ENCODE measurements at places on chromosomes 7 and 10. TPM values are rescaled to one million over a fixed set of nuclear protein-coding genes. Genes with fewer than 3 reads are reported as not detected.

The RBP3 gene
- total RNA-seq: not detected

DNA sequence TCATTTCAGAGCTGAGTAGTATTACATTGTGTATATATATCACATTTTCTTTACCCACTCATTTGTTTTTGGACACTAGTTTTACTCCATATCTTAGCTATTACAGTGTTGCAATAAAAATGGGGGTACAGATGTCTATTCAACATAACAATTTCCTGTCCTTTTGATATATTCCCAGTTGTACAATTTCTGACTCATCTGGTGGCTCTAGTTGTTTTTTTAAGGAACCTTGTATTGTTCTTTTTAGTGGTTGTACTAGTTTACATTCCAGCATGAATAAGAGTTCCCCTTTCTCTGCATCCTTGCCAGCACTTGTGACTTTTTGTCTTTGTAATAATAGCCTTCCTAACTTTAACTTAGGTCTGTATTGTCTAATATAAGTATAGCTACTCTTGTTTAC is 739.9 kb downstream of the XPNPEP1 start:
- no peak for DNase-seq
- H3K4me3 ChIP-seq: no peak overlapping the region
- H3K27me3 ChIP-seq: no peaks in the 10 kb centered on the region

GRCh38 chr7:24654305-24654704 is 81.1 kb downstream of the PALS2 start:
- no peak for DNase-seq
- no peak overlapping the region for H3K27ac ChIP-seq
- H3K4me3 ChIP-seq: no peak overlapping the region

DNA sequence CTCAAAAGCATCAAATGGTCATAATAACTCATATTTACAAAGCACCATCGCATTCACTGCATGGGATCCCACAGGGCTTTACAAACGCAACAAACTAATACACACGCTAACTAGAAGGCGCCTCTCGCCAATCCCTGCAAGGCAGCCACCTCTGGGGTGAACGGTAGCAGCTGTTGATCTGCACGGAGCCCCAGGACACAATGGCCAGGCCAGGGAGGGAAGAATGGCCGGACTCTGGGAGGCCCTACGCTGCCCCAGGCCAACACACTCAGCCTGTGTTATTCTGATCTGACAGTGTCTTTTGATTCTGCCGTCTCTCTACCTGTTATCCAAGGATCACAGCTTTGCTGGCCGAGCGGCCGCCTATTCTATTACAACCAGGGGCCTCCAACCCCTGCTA is 41.8 kb downstream of the HABP2 start:
- no peaks in the 10 kb centered on the region for H3K27me3 ChIP-seq
- no peaks in the 10 kb centered on the region for H3K36me3 ChIP-seq
- H3K4me1 ChIP-seq: peaks cover 21% of the 10 kb centered on the region
- H3K27ac ChIP-seq: no peak overlapping the region
- H3K4me3 ChIP-seq: no peak overlapping the region

The LEP gene
- not detected for total RNA-seq

GRCh38 chr10:63209705-63210104 is 76.6 kb downstream of the NRBF2 start:
- no peak overlapping the region for H3K27ac ChIP-seq
- no peak overlapping the region for H3K4me3 ChIP-seq
- H3K36me3 ChIP-seq: peaks cover 22% of the 10 kb centered on the region
- no peak for DNase-seq

GRCh38 chr7:7212612-7213011 is 30.3 kb downstream of the C1GALT1 start:
- no peak overlapping the region for H3K4me3 ChIP-seq
- no peak for DNase-seq
- peaks cover 20% of the 10 kb centered on the region for H3K36me3 ChIP-seq
- no peak overlapping the region for H3K27ac ChIP-seq
- H3K4me1 ChIP-seq: peaks cover 2% of the 10 kb centered on the region

- DNase-seq: no peak
- H3K27ac ChIP-seq: no peak overlapping the region
- H3K4me1 ChIP-seq: no peaks in the 10 kb centered on the region
- no peaks in the 10 kb centered on the region for H3K36me3 ChIP-seq
Measured at GRCh38 chr10:120931423-120931822, 80.3 kb downstream of the WDR11 start.

DNA sequence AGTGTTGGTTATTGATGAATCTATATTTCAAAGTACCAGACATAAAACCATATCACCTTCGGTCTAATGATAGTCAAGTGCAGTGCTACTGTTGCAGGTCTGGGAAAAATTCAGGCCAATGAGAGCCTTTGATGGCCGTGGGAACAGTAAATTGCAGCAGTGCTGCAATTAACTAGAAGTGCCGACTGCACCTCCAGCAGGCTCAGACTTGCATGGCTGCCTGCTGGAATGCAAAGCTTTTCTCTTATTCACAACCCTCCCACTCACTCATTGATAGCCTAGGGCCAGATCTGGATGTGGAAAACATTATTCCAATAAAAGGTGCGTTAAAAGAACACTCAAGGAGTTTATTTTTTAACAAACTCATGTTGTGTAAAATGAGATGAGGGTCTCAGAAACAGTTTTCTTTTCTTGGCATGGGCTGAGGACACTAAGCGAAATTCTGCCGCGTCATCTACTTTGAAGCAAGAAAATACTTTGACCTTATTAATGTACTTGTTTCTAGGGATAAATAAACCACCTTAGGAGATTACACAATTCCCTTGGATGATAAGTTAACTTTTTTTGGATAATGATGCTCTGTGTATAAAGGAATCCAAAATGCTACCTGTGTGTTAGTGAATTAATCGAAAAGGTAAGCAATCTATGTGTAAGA is 17.1 kb downstream of the PLXDC2 start:
- no peaks in the 10 kb centered on the region for H3K27me3 ChIP-seq
- H3K4me3 ChIP-seq: no peak overlapping the region
- peaks cover 15% of the 10 kb centered on the region for H3K4me1 ChIP-seq
- H3K36me3 ChIP-seq: peaks cover 4% of the 10 kb centered on the region
- DNase-seq: no peak
- H3K27ac ChIP-seq: no peak overlapping the region

The OPN1SW gene
- not detected for total RNA-seq

The FAS gene
- total RNA-seq: 2.3 TPM

DNA sequence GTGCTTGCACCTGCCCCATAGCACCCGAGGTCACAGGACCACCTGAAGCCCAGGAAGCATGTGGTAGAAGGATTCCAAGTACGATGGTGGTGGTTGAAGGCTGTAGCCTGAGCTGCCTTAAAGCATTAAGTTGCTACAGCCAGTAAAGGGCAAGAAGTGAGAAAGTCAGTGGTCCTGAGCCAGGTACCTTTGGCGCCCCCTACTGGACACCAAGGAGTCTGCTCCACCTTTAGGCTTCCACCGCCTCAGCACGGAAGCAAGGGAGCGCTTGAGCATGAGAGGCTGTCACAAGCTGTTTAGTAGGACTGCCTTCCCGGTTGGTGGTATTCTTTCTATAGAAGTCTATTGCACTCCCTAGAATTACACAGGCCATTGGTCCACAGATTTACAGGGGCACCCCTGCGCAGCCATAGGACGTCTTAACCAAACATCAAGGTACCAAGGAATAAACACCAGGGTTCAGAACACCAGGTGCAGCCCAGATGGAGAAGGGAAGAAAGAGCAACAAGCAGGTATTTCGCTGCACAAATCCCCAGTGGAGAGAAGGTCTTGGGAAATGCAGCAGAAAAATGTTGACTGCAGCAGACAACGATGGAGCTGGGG is 2.2 kb downstream of the CRTAC1 start:
- peaks cover 10% of the 10 kb centered on the region for H3K4me1 ChIP-seq
- H3K27me3 ChIP-seq: peaks cover 89% of the 10 kb centered on the region
- H3K27ac ChIP-seq: no peak overlapping the region

GRCh38 chr10:85413570-85413969 is 953.0 kb downstream of the GRID1 start:
- no peaks in the 10 kb centered on the region for H3K4me1 ChIP-seq
- DNase-seq: no peak
- H3K27ac ChIP-seq: no peak overlapping the region
- H3K27me3 ChIP-seq: peaks cover 2% of the 10 kb centered on the region

The PRLHR gene
- not detected for total RNA-seq

GRCh38 chr7:123201901-123202300 is 2.1 kb upstream of the SLC13A1 start:
- H3K4me1 ChIP-seq: no peaks in the 10 kb centered on the region
- no peaks in the 10 kb centered on the region for H3K36me3 ChIP-seq
- H3K27me3 ChIP-seq: no peaks in the 10 kb centered on the region
- no peak overlapping the region for H3K4me3 ChIP-seq

The CALHM3 gene
- total RNA-seq: not detected

DNA sequence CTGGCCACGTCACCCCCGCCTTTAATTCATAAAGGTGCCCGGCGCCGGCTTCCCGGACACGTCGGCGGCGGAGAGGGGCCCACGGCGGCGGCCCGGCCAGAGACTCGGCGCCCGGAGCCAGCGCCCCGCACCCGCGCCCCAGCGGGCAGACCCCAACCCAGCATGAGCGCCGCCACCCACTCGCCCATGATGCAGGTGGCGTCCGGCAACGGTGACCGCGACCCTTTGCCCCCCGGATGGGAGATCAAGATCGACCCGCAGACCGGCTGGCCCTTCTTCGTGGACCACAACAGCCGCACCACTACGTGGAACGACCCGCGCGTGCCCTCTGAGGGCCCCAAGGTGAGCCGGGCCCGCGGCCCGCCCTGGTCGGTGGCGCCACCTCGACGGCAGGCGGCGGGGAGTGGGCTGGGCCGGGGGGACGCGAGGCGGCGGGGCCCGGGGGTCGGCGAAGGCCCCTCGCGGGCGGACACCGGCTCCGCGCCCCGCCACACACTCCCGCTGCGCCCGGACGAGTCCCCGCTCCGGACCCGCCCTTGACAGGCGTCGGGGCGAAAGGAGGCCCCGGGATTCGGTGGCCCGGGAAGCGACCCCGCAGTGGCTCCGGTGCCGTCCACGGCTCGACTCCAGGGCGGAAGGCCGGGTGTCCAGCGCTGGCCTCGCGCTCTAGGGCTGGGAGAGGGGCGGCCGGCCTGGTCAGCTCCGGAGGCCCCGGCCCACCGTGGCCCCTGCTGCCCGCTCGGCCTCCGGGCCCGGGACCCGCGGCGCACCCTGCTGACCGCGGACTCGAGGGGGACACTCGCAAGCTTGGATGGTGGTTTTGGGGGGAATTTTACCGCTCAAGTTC is 557 bp downstream of the BAG3 start:
- H3K27ac ChIP-seq: peak overlapping the region; percentile 70
- peaks cover 50% of the 10 kb centered on the region for H3K4me1 ChIP-seq
- H3K4me3 ChIP-seq: peak overlapping the region; percentile 94
- DNase-seq: peak; percentile 32
- no peaks in the 10 kb centered on the region for H3K27me3 ChIP-seq
- H3K36me3 ChIP-seq: no peaks in the 10 kb centered on the region

DNA sequence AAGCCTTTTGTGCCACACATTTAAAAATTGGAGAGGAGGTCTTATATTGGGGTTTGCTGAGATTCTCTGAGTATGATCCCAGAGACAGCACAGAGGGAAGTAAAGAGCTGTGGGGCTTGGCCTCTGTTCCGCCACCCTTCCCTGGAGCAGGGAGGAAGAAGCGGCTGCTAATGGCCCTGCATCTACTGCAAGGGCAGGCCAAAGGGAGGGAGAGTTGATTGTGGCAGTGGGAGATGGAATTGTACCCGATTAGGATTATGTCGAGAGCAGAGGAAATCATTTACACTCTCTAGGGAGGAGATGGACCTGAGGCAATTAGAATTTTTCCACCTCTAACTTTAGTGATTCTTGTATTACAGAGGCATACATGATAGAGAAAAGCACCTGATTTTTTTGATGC is 28.8 kb downstream of the CYP17A1 start:
- H3K4me1 ChIP-seq: peaks cover 8% of the 10 kb centered on the region
- no peak overlapping the region for H3K4me3 ChIP-seq
- peak overlapping the region; percentile 82 for H3K27ac ChIP-seq
- no peaks in the 10 kb centered on the region for H3K27me3 ChIP-seq

The CASP7 gene
- 16.6 TPM for total RNA-seq

DNA sequence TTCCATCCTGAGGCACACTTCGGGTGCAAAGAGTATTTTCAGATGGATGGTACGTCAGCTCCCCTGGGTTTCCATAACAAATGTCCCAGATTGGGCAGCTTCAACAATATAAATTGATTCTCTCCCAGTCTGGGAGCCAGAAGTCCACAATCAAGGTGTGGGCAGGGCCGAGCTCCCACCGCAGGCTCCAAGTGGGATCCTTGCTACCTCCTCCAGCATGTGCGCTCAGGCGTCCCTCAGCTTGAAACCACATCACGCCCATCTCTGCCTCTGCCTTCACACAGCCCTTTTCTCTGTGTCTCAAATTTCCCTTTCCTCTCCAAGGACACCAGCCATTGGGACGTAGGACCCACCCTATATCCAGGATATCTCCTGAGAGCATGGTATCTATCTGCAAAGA is 153.5 kb downstream of the DIP2C start:
- H3K4me3 ChIP-seq: no peak overlapping the region
- H3K27me3 ChIP-seq: no peaks in the 10 kb centered on the region
- H3K36me3 ChIP-seq: no peaks in the 10 kb centered on the region
- no peak overlapping the region for H3K27ac ChIP-seq

DNA sequence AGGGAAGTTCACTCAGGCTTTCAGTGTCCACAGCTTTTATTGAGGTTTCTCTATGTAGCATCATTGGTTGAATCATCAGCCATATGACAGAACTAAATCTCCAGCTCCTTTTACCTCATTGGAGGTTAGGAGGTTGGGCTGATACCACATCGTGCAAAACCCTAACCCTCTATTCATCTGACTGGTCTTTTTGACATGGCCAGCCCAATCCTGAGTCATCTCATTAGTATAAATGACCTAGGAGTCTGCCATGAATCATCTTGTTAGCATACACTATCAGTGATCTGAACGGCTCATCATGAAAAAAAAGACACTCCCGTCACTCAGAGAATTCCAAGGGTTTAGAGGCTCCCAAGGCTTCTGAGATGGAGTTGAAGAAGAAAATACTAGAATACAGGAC is 669.8 kb upstream of the POT1 start:
- no peak overlapping the region for H3K4me3 ChIP-seq
- H3K27me3 ChIP-seq: no peaks in the 10 kb centered on the region
- H3K36me3 ChIP-seq: no peaks in the 10 kb centered on the region
- H3K4me1 ChIP-seq: no peaks in the 10 kb centered on the region
- no peak overlapping the region for H3K27ac ChIP-seq
- no peak for DNase-seq

GRCh38 chr7:47480576-47481538 is 101.1 kb downstream of the TNS3 start:
- H3K27ac ChIP-seq: no peak overlapping the region
- peaks cover 62% of the 10 kb centered on the region for H3K4me1 ChIP-seq
- H3K36me3 ChIP-seq: peaks cover 2% of the 10 kb centered on the region
- no peak for DNase-seq
- peak overlapping the region; percentile 3 for H3K4me3 ChIP-seq
- no peaks in the 10 kb centered on the region for H3K27me3 ChIP-seq

- no peak overlapping the region for H3K27ac ChIP-seq
- peaks cover 7% of the 10 kb centered on the region for H3K4me1 ChIP-seq
- H3K27me3 ChIP-seq: no peaks in the 10 kb centered on the region
- H3K36me3 ChIP-seq: no peaks in the 10 kb centered on the region
- no peak overlapping the region for H3K4me3 ChIP-seq
Measured at GRCh38 chr10:33858326-33858725, 523.9 kb upstream of the NRP1 start.

- H3K4me1 ChIP-seq: peaks cover 64% of the 10 kb centered on the region
- H3K4me3 ChIP-seq: no peak overlapping the region
- no peaks in the 10 kb centered on the region for H3K27me3 ChIP-seq
- peak overlapping the region; percentile 73 for H3K27ac ChIP-seq
- no peak for DNase-seq
Measured at GRCh38 chr7:84144935-84145334, 49.7 kb downstream of the SEMA3A start.

GRCh38 chr10:115963848-115964247 is 309.2 kb downstream of the GFRA1 start:
- no peaks in the 10 kb centered on the region for H3K27me3 ChIP-seq
- peaks cover 3% of the 10 kb centered on the region for H3K36me3 ChIP-seq
- H3K4me1 ChIP-seq: peaks cover 5% of the 10 kb centered on the region
- DNase-seq: no peak

Data from neural crest cell (in vitro differentiated cells).